Lower lobe of right lung (tissue), 2 donors: ENCODE measurements at places on chromosomes 5 and 9. TPM values are rescaled to one million over a fixed set of nuclear protein-coding genes. Genes with fewer than 3 reads are reported as not detected.

The FGD3 gene
- total RNA-seq, result 23.9 TPM

The GNAQ gene
- 130 TPM for total RNA-seq

DNA sequence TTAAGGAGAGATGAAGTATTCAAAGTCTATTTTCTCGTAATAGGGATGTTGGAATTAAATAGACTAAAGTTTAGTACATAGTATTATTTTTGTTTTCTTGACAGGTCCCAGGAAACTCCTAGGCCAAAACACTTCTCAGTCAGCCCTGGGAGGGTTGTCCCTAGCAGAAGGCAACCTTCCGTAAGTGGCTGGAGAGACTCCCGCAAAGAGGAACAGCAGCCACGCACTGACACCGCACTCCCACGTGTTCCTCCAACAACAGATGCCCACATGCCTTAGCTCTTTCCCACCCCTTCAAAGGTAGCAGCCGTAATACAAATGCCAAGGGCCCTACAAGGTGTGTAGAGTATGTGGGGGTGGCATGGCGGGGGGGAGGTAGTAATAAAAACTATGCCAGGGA, 28.4 kb downstream of the PCDHGC5 start:
- no peak for DNase-seq

- DNase-seq, result no peak
These were observed 20.3 kb upstream of the PCA3 start for GRCh38 chr9:76743931-76744330.

GRCh38 chr5:103498800-103499551, 63.6 kb downstream of the NUDT12 start:
- no peak for DNase-seq

GRCh38 chr9:81022177-81022576, 667.2 kb downstream of the TLE1 start:
- no peak for DNase-seq

- DNase-seq, result no peak
These were observed 773.8 kb upstream of the CHD1 start for GRCh38 chr5:99702565-99702964.

- no peak for DNase-seq
These were observed 53.7 kb downstream of the PARP8 start for GRCh38 chr5:50720061-50720710.
